ENCODE measurements at places on chromosomes 11 and 22.

GRCh38 chr11:35116762-35117640 lies 22.0 kb upstream of the CD44 start:
- no peak for DNase-seq

DNA sequence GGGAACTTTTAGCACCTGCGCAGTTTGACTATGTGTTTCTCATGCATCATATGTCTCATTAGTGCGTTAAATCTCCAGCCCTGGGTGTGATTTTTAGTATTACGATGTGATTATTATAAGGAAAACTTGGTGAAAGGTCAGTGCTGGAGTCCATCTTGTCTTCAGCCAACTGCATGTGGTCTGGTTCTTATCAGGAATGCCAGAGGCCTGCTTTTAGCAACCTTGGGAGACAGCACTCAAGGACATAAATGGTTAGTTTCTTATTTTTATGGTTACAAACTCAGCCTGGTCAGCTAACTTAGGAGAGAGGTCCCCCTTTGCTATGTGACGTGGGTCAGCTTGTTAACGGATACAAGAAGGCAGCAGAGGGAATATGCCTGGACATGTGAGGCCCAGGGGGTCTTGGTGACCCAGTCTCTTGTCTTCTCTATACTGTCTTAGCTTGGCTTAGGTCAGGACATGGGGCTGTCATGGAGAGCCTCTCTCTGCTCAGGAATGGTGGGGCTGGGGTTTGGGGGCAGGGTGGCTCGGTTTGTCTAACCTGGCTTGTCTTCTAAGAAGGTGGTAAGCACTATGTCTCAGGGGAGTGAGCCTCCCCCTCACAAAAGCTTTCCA lies 21.5 kb downstream of the KCTD21 start:
- no peak for DNase-seq

DNA sequence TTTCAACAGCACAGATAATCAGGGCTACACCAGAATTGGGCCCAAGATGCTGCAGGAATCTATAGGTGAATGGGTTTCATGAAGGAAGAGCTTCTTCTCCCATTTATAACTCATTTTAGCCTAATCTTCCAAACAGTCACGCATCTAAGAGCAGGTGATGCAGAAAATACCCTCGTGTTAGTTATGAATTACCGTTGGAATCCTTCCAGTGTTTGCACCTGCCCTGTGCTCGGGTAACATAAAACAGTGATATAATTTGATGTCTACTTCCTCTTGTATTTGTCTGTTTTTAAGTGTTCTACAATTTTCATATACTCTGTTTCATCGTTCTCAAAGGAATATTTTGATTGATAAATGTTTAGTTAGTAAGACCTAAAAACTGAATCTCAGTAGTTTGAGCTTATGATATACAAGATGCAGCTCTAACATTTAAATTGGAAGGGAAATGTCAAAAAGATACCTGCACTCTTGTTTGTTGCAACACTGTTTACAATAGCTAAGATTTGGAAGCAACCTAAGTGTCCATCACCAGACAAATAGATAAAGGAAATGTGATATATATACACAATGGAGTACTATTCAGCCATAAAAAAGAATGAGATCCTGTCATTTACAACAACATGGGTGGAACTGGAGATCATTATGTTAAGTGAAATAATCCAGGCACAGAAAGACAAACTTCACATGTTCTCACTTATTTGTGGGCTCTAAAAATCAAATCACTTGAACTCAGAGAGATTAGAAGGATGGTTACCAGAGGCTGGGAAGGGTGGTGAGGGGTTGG lies 42.1 kb downstream of the PPARA start:
- DNase-seq: no peak

- DNase-seq: no peak
Observed at GRCh38 chr11:44578279-44578678, 12.8 kb downstream of the CD82 start.

DNA sequence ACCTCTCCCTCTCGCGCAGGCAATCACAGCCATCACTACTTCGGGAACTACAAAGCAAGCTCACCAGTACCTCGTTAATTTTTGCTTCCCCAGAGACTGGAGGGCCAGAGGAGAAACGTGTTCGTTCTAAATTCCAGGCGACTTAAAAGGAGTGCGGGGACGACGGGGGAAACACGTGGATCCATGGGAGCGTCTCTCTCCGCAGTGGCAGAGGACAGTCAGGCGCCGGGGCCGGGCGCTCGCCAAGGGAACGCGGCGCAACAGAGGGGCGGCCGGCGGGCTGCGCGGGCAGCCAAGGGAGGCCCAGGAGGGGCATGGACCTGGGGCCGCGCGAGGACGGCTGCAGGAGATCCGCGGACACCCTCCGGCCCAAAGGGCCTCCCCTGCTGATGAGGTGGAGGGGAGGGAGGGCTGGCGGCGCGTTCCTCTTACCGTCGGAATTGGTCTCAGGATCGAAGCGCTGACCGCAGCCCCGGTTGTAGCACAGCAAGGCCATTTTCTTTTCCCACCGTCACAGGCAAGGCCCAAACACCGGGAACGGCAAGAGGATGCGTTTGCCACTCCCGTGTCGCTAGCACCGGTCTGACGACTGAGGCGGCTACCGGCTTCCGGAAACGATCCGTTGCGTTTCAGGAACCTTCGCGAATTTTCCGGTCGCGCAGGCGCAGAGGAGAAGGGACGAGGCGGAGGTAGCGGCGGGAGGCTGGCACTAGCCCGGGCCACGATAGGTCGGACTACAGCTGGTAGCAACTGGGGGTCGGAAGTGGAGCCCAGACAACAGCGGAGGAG lies at the start of gene CHORDC1:
Gene CHORDC1 (minus strand): TSS at position 591 of the 789 bp plus-strand sequence. CDS start 95 bp downstream, at position 496.
- DNase-seq: peak; percentile 94
